ENCODE measurements at places on chromosomes 3 and 15. TPM values are rescaled to one million over a fixed set of nuclear protein-coding genes. Genes with fewer than 3 reads are reported as not detected.

GRCh38 chr3:8982509-8982908 is 19.2 kb upstream of the RAD18 start:
- DNase-seq, result no peak

GRCh38 chr3:131151-131888 is 65.2 kb upstream of the CHL1 start:
- DNase-seq, result no peak

- DNase-seq, result no peak
Observed at GRCh38 chr15:84772467-84772866, 24.1 kb downstream of the ZNF592 start.

DNA sequence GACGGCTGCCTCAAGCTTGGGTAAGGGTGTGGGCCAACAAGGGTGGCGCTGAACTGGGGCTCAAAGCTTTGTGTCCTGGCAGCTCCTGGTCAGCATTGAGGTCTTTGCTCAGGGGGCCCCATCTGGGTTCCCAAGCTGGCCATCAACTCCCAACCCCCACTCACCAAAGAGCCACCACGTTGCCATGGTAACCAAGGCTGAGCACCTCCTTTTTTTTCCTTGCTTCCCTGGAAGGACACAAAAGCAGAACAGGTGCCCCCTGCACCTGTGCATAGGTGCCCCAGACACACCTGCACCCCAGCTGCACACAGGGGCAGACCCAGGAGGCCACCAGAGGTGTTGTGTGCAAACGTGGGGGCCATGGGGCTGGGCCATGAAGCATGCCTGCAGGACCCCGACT is 16.5 kb downstream of the UROC1 start:
- DNase-seq, result no peak

DNA sequence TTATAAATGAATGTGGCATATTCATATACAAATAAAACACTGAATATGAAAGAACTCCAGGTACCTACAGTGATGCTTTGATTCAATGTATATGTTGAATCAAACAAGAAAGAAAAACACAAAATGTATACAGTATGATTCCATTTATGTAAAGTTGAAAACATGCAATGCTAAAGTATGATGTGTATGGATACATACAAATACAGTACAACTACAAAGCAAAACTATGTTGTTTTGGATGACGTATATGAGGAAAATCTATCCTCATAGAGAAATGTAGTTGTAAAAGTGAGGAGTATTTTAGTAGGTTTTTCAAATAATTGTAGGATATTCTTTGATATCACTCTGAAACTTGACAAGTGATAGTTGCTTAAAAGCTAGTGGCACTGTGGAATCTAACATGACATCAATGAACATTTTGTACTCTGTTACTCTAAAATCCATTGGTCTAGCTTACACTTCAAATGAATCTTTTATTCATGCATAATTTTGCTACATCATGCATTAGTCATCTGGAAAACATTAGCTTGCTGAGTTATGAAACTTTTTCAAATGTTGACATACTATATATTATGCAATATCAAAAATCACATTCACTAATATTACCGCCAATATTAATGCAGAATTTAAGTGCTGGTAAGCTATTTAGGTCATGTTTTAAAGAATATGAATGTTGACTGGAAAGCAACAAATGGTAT is 278.1 kb upstream of the CHRNA7 start:
- DNase-seq, result no peak

DNA sequence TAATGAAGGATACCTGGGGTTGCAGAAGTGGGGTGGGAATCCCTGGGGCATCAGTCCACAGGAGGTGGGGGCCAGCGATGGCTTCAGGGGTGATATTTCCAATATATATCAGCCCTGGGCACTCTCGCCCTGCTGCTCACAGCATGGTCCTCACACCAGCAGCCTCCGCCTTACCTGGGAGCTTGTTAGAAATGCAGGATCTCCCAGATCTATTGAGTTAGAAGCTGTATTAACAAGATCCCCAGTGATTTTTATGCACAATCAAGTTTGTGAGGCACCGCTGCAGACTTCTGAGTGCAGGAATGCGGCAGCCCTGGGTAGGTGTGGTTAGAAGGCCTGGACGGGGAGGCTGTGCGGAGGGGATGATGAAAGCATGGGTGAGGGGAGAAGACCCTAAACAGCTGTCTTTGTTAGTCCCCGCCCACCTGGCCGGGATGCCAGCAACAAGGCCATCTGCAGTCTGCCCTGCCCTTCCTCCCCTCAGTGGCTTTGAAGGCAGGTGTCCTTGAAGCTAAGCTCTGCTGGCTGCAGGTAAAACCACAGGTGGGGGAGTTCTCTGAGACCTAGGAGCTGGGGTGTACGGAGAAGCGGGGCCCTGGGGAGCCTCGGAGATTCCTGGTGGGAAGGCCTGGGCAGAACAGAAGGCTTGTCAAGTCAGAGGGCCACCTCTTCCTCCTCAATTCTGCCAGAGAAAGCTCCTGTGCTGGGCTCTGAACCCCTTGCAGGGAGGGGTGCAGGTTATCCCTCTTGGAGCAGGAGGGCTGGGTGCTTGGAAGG is 11.4 kb downstream of the FAM107A start:
- no peak for DNase-seq

DNA sequence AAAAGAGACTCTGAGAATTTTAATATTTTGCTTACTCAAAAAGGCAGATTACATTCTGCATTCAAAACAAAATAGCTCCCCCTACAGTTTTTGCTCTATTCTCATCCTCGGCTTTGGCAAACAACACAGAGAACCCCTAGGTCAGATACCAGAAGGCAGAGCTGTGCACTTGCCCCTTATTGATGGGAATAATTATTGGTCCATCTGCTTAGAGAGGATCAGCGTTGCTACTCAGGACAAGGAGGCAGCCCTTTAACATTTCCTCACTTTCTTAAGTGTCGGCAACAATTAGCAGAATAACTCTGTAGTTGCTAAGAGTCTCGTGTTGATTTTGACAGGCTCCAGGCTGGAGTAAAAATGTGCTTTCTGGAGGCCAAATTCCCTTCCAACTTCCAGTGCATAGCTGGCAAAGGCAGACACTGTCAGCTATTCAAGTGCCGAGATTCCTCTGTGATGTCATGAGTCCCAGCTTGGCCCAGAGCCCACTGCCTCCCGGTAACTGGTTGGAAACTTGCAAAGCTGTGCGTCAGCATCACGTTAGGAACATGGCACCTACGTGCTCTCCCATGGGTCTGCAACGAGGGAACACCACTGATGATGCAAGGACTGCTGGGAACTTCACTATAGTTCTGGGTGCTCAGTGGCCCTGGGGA is 482.7 kb upstream of the ADAMTS9 start:
- DNase-seq, result peak; percentile 31

Gene TM4SF1
- 60.9 TPM for polyA plus RNA-seq

Gene GPR149
- polyA plus RNA-seq, result not detected

Gene CCDC80
- polyA plus RNA-seq, result 75.3 TPM
